ENCODE measurements at places on chromosomes 1 and 21.
A peak's percentile ranks its signal among the peaks of the same experiment; 100 is the strongest.

- no peak for DNase-seq
Measured at GRCh38 chr1:53166912-53167311, 24.5 kb upstream of the SLC1A7 start.

- DNase-seq: no peak
Measured at GRCh38 chr1:5623399-5623798, 368.8 kb downstream of the NPHP4 start.

GRCh38 chr1:109864047-109864822 lies 46.4 kb upstream of the CSF1 start:
- peak; percentile 47 for DNase-seq

- DNase-seq: no peak
Measured at GRCh38 chr1:166053395-166053794, 113.4 kb downstream of the FAM78B start.

DNA sequence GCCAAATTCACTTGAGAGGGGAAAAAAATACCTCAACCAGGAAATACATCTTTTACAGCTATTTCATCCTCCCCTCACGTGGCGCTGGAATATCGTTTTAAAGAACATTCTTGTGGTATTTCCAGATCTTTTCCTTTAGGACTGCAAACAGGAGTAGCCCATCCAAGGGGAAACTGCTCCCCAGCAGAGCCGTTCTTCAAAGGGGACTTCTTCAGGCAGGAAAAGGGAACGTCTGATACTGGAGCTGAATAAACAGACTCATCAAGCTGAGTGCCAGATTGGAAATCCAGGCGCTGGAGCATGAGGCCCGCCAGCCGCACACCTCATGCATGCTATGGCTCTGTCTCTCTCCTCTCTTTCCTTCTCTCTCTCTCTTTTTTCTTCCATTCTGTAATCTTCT lies 34.0 kb upstream of the PROX1 start:
- DNase-seq: no peak

- DNase-seq: no peak
Measured at GRCh38 chr1:201728731-201729130, 100.2 kb upstream of the IPO9 start.

DNA sequence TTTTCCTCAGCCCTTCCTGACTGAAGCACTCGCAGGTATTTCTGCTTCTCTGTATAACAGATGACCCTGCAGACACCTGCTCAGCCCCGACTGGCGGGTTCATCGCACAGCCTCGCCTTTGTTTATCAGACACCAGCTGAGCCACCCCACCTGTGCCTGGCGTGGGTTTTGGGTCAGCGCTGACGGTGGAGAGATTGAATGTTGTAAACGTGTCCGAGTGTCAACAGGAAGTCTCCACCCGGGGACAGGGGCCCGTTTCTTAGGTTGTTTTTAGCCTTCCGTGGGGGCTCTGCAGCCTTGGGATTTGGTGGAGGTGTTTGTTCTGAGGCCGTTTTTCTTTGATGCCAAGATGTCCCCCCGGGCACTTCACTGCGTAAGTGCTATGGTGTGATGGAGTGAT lies 60.1 kb downstream of the COL18A1 start:
- DNase-seq: no peak

- no peak for DNase-seq
Measured at GRCh38 chr1:94946886-94947285, 20.0 kb upstream of the CNN3 start.

DNA sequence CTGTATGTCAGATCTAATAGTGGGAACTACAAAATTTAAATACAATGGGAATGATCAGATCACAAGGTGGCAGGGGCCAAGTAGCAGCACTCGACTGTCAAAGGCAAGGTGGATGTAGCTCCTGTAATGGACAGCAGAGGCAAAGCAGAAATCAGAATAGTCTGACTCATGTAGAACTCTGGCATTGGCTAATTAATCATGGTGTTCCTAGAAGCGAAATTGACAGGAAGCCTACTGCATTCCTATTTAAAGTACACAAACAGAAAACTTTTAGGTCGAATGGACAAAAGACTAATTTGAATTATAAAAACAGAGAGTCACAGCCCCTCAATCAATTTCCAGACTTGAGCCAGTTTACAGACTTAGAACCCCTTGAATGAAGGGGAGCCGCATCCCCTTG lies 17.4 kb upstream of the IL12RB2 start:
- no peak for DNase-seq

- DNase-seq: peak; percentile 28
Measured at GRCh38 chr21:14382486-14382834, 486 bp downstream of the HSPA13 start.

- no peak for DNase-seq
Measured at GRCh38 chr1:151942882-151943281, 33.6 kb upstream of the THEM4 start.

DNA sequence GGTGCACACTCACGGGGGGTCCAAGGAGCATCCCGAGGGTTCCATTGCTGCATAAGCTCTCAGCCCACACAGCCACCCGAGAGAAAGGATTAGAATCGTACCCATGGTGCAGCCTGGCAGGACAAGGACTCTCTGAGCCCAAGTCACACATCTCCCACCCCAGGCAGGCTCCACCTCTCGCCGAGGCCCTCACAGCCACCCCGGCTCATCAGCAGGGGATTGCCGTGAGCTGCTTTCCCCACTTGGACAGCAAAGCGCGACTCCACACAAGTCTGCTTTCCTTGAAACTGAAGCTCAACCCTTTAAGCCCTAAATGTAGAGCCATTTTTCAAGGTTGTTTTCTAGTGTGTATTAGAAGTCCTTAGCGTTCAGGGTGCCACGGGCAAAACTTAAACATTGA lies 306.4 kb upstream of the VAMP3 start:
- DNase-seq: no peak

DNA sequence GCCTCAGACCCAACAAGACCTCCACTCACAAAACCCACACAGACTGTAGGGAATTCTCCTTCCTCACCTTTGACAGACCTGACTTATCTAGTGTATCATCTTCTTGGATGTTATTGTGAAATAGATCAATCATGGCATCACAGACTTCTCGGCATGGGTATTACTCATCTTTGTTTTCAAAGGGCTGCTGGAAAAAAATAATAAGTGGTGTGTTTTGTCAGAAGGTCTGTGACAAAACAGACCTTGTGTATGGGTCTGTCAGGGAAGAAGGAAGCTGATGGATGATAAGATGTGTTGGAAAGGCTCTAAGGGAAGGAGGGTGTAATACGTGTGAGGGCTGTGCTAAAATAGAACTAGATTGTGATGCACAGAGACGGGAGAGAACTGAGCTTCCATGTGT lies 13.9 kb upstream of the S100A7 start:
- no peak for DNase-seq

DNA sequence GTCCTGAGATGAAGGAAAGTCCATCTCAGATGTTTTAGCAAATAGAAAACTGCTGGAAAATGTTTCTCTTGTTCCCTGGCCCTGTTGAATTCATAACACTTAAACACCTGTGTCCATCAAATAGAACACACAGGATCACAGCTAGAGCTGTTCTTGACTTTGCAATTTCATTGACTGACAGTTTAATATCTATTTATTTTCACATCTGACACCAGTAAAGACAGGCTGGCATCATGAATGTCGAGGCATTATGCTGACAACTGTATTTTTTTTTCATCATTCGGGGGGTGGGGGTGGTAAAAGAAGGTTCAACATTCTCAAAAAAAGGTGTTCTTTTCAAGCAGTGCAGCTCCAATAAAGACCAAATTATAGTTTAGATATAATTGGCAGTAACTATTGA lies 591.2 kb upstream of the PTBP2 start:
- no peak for DNase-seq

- peak; percentile 22 for DNase-seq
Measured at GRCh38 chr1:51238034-51238403, 1.9 kb downstream of the RNF11 start.

- DNase-seq: no peak
Measured at GRCh38 chr1:4761324-4761723, 106.9 kb downstream of the AJAP1 start.

GRCh38 chr1:71882637-71883036 lies 399.7 kb downstream of the NEGR1 start:
- DNase-seq: no peak

GRCh38 chr1:29832471-29832870 lies 596.1 kb downstream of the PTPRU start:
- no peak for DNase-seq

DNA sequence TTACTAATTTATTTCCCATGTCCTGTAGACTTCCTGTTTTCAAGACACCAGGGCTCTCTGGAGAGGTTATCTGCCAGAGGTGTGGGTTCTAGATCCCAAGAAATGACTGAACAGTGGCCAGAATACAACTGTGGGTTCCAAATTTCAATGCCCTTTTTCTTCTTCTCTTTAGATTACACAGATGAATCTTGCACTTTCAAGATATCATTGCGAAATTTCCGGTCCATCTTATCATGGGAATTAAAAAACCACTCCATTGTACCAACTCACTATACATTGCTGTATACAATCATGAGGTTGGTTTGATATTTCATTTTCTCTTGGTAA lies 15.0 kb downstream of the IFNAR2 start:
- DNase-seq: no peak

GRCh38 chr1:43970911-43971310 lies 1.1 kb downstream of the DPH2 start:
- DNase-seq: no peak

GRCh38 chr1:190864013-190864641 lies 386.5 kb upstream of the BRINP3 start:
- DNase-seq: no peak

DNA sequence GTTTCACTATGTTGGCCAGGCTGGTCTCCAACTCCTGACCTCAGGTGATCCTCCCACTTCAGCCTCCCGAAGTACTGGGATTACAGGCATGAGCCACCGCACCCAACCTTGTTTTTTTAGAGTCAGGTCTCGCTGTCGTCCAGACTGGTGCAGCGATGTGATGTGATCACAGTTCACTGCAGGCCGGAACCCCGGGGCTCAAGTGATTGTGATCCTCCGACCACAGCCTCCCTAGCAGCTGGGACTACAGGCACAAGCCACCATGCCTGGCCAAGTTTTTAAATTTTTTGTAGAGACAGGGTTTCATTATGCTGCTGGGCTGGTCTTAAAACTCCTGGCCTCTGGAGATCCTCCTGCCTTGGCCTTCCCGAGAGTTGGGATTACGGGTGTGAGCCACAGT lies 46.1 kb upstream of the LIN9 start:
- DNase-seq: no peak

- no peak for DNase-seq
Measured at GRCh38 chr1:39021426-39021825, 4.7 kb upstream of the NDUFS5 start.

DNA sequence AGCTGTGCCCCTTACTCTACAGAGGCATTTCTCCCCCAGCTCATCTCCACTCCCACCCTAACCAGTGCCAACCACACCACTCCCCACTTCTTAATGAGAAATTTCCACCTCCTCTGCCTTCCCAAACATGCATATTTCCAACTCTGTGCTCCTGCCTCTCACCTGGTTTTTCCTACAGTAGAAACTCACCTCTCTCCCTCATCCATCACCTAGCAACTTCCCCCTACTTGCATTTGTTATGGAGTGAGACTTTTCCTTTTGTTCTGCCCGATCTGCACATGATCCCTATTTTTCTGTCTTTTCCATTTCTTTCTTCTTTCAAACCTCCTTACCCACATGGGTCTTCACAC lies 11.9 kb downstream of the RGS8 start:
- DNase-seq: no peak

DNA sequence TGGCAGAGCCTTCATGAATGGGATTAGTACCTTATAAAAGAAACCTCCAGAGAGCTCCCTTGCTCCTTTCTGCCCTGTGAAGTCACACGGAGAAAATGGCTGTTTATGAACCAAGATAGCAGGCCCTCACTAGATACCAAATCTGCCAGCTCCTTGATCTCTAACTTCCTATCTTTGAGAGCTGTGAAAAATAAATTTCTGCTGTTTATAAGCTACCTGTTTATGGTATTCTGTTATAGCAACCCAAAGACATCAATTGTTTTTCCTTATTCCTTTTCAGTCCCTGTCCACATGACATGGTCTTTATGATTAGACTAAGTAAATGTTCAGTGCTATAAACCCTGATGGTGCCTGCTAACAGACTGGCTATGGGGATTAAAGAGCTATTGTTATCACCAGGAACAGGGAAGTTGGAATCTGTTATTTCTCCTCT lies 9.7 kb upstream of the STIL start:
- DNase-seq: no peak

- DNase-seq: no peak
Measured at GRCh38 chr1:16882986-16883385, 12.8 kb upstream of the RNU1-2 start.

GRCh38 chr1:11960715-11961114 lies 19.5 kb upstream of the MFN2 start:
- DNase-seq: no peak

DNA sequence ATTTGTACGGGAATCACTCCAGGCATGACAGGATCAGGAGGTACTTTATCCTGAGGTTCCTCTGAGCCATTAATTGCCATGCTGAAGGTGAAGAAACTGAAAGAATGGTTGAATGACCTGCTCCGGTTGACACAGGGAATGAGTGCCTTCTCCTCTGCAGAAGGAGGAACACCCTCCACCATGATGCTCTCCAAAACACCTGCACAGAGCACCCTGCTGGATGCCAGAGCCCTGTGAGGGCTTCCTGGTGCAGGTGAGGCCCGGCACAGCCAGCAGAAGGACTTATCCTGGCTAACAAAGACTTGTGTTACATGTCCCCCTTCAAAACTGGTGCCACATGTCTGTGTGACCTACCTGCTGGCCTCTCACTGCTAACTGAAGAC lies 14.3 kb upstream of the LBR start:
- no peak for DNase-seq

GRCh38 chr1:41762251-41762650 lies 156.5 kb downstream of the HIVEP3 start:
- DNase-seq: no peak

- no peak for DNase-seq
Measured at GRCh38 chr1:148318123-148318903, 164.8 kb downstream of the PPIAL4G start.

- DNase-seq: peak; percentile 44
Measured at GRCh38 chr1:199512037-199512710, 515.3 kb upstream of the NR5A2 start.

DNA sequence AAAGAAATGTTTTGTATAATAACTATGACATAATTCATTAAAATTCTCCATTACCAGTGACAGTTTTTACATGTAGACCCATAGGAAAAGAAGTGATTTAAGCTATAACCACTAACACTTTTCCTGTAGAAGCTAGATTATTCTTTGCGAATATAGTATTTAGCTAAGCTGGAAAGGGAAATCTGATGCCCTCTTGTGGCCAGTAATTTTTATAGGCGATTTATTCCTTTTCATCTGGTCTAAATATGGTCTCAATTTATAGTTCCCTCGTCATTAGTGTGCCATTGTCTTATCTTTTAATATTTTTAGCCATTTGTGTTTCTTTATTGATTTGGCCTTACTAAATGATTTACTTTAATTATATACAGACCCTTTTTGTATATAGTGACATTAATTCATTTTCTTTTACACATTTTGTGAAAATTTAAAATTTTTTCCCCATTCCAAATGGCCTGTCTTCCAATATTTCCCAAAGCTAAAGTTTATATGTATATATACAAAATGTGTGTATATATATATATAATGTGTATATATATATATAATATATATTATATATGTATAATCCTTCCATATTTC lies 26.7 kb downstream of the BTG3 start:
- DNase-seq: no peak

All from renal cortex interstitium (tissue), 15 donors.